GM12864 (cell line): ENCODE measurements at places on chromosomes 2 and 18.

DNA sequence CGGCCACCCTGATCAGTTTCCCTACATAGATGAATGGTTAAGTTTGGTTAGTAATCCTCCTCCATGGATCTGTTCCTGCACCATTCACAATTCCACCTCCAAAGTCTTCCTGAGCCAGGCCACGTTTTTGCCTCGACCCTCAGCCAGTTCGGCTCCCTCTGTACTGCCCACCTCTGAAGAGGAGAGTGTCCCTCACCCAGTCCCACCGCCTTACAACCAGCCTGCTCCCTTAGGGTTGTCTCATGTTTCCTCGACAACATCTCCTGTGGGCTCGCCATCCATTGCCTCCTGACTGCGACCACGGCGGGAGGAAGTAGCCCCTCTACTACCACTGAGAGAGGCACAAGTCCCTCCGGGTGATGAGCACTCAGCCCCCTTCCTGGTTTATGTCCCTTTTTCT lies 338.0 kb upstream of the CNTNAP5 start:
- DNase-seq: no peak

DNA sequence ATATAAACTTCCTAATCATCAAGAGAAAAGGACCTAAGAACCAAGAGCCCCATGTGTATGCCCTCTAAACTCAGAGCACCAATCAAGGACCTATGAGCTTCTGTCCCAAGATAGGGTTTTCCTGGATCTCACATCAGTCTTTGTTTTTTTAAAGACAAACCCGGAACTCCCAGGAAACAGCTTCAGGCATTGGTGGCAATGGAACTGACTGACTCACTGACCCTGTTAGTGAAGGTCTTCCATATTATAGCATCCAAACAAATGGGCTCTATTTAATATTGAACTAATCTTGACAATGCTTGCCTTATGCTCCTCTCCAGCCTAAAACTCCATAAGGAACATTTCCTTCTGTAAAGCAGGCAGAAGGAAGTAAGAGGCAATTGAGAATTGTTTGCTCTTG lies 63.5 kb upstream of the RPE start:
- DNase-seq: no peak

DNA sequence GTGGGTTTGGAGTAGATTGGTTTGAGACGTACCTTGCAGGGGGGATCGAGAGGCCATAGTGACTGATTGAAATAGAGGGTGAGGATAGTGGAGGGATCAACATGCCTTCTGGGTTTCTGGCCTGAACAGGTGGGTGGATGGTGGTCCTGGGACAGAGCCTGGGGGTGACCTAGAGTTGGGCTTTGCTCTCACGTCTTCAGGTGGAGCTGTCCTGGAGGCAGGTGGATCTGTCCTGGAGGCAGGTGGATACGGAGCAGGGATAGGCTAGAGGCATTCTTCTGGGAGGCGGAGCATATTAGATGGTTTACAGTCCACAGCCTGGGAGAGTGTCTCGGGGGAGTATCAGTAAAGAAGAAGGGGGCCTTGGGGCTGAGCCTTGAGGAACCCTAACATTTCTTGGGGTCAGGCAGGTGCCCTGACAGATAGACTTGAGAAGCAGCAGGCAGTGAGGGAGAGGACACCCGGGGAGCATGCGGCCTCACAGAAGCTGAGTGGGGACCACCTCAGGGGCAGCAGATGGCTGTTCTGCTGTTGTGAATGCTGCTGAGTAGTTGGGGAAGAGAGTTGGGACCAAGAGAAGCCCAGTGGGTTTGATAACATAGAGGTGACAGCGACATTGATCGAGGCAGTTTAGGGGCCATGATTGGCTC lies 1.6 kb downstream of the CAPN10 start:
- no peak for DNase-seq

DNA sequence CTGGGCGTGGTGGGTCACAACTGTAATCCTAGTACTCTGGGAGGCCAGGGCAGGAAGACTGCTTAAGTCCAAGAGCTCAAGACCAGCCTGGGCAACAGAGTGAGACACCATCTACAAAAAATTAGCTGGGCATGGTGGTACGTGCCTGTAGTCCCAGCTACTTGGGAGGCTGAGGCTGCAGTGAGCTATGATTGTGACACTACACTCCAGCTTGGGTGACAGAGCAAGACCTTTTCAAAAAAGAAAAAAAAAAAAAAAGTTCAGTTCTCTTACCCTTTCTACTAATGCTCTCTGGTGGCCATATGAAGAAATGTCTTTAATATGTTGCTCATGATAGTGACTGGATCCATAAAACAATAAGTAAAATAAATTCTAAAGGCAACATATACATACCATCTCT lies 14.9 kb downstream of the TYW5 start:
- no peak for DNase-seq

GRCh38 chr2:149741646-149742045 lies 154.1 kb upstream of the MMADHC start:
- DNase-seq: no peak

DNA sequence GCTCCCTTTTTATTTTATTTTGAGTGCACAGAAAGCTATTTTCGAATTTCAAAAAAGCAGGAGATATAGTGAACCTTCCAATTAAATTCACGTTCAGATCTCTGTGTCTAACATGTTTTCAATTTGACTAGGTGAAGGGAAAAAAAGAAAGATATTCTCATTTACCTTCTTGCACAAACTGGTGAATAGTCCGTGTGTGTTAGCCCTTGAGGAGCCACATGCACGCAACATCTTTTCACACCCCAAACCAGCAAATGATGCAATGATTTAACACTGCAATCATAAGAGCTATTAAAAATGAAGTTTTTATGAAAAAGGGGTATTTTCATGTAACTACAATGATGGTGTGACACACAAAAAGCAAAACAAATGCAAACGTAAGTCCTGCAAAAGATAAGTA lies 109.8 kb downstream of the CPO start:
- no peak for DNase-seq

DNA sequence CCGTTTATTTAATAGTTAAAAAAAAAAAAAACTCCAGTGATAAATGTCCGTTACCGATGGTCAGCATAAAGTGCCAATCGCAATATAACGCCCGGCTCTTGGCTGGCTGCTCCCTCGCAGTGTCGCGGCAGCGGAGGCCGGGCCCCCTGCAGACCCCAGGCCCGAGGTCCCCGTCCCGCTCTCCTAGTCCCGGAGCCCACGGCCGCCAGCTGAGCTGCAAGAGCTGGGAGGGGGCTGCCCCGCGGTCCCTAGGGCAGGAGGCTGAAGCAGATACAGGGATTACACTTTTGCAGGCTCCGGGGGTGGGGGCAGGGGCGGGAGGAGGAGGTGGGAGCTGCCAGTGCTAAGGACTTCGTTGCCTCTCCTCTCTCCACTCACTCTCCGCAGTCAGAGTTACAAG lies 6.9 kb downstream of the OSR1 start:
- no peak for DNase-seq

GRCh38 chr18:78363556-78364387 lies 615.8 kb upstream of the SALL3 start:
- no peak for DNase-seq

DNA sequence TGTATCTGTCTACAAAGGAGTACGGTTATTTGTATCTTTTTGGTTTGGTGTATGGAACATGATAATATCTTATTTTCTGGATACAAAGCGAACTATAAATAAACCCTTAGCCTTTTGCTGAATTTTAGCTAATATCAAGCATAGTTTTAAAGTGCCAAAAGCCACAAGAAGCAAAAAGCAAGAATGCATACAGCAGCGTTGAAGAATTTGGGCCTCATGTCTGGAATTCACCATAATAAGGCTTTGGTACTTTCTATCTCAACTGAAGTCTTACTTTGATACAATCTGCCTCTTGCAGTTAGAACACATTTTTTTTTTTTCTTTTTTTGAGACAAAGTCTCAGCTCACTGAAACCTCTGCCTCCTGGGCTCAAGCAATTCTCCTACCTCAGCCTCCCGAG lies 151.5 kb downstream of the ERBB4 start:
- no peak for DNase-seq

DNA sequence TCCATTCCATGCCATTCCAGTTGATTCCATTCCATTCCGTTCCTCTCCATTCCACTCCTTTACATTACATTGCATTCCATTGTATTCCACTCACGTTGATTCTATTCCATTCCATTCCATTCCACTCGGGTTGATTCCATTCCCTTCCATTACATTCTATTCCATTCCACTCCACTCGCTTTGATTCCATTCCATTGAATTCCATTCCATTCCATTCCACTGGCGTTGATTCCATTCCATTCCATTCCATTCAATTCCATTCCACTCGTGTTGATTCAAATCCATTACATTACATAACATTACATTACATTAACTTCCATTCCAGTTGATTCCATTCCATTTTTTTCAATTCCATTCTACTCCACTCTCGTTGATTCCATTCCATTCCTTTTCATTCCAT lies 1142.8 kb downstream of the RPIA start:
- DNase-seq: no peak

GRCh38 chr2:197270601-197271000 lies 40.0 kb downstream of the ANKRD44 start:
- DNase-seq: no peak

- no peak for DNase-seq
Measured at GRCh38 chr2:20942646-20943125, 101.2 kb downstream of the APOB start.

- no peak for DNase-seq
Measured at GRCh38 chr2:108271691-108272253, 16.9 kb upstream of the SULT1C2 start.

- no peak for DNase-seq
Measured at GRCh38 chr2:241137276-241138190, 11.7 kb downstream of the PASK start.

DNA sequence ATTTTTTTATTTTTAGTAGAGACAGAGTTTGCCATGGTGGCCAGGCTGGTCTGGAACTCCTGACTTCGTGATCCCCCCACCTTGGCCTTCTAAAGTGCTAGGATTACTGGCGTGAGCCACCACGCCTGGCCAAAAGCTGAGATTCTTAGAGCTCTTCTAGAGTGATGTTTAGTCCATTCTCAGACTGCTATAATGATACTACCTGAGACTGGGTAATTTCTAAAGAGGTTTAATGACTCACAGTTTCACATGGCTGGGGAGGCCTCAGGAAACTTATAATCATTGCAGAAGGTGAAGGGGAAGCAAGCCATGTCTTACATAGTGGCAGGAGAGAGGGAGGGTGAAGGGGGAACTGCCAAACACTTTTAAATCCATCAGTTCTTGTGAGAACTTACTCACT lies 1804.9 kb upstream of the LRRTM1 start:
- DNase-seq: no peak

DNA sequence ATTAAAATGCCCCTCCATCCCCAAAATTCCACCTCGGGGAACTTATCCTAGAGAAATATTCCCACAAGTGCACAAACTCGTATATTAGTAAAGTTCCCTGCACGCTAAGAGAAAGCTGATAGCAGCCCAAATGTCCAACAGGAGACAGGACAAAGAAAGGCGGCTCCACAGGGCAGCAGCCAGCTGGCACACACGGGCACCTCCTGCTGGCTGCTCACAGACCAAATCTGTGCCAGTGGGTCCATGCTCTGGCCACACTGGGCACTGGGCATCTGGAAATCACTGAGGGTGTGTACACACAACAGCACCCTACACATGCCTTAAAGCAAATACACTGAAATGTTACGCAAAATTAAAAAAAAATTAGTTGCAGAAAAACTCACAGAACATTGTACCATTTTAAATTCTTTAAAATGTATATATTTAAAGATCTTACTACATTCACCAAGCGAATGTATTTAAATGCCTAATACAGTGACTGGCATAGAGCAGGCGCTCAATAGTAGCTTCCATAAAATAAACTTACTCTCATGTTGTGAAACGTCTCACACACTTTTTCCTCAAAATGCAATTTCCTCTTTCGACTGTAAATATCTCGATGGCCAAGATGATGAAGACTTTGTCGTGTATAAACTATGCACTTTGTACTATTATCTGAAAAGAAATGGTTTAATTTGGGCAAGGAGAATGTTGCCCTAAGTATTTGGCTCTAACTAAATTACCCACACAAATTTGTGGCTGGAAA lies 19.4 kb downstream of the ZNF516 start:
- DNase-seq: no peak

- DNase-seq: no peak
Measured at GRCh38 chr2:226376516-226377180, 423.0 kb downstream of the IRS1 start.

GRCh38 chr2:239310401-239311061 lies 90.3 kb downstream of the HDAC4 start:
- DNase-seq: no peak

DNA sequence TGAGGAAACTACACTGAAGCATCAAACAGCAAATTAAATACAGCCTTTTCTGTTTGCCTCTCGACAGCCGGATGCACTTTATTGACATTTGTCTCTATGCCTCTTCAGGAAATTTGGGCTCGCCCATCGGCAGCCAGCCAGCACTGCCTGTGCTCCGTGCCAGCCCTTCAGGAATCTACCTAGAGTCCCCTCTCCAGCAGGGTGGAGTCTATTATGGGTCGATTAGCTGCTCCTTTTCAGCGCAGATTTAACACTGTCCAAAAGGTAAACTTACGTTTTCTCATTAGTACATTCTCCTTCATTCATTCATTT lies 91.5 kb downstream of the MYCN start:
- no peak for DNase-seq

- DNase-seq: no peak
Measured at GRCh38 chr2:69390471-69390870, 3.4 kb upstream of the GFPT1 start.

- no peak for DNase-seq
Measured at GRCh38 chr2:134366359-134366758, 112.5 kb downstream of the MGAT5 start.

DNA sequence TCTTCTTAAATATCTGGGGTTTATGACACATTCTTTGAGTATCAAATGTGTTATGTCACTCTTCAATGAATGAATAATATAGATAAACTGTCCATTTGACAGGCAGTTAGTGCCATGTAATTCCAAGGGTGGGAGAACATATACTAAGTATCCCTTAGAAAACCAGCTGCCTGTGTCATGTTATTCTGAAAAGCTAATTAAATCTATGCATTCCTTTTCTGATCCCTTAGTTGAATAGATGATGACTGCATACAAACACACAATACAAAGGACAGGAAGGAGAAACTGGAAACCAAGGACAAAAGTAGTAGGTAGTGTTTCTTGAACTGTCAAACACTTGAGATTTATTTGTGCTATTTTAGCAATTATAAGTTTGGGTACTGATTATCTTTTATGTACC lies 8.3 kb downstream of the ARHGAP28 start:
- DNase-seq: no peak

- no peak for DNase-seq
Measured at GRCh38 chr2:200649724-200650123, 63.9 kb downstream of the AOX1 start.

- no peak for DNase-seq
Measured at GRCh38 chr2:238381341-238382115, 45.2 kb upstream of the ASB1 start.

DNA sequence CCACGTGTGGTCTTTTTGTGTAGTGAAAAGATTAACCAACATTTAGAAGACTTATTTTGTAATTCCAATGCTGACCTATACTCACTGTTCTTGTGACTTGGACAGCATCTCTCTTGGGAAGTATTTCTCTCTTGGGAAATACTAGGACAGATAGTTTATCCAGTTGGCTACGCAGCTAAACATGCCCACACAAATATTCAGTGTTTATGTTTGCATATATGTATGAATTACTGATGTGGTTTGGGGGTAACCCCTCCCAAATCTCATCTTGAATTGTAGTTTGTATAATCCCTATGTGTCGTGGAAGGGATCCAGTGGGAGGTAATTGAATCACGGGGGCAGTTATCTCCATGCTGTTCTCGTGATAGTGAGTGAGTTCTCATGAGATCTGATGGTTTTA lies 2062.3 kb upstream of the CELF4 start:
- no peak for DNase-seq

- no peak for DNase-seq
Measured at GRCh38 chr2:229087843-229088516, 183.1 kb downstream of the PID1 start.

GRCh38 chr2:69665152-69665551 lies 21.6 kb upstream of the AAK1 start:
- no peak for DNase-seq
